Activated naive CD4-positive, alpha-beta T cell treated with anti-CD3 and anti-CD28 coated beads for 36 hours (primary cell): ENCODE measurements at places on chromosomes 6 and 20. TPM values are rescaled to one million over a fixed set of nuclear protein-coding genes. Genes with fewer than 3 reads are reported as not detected.

DNA sequence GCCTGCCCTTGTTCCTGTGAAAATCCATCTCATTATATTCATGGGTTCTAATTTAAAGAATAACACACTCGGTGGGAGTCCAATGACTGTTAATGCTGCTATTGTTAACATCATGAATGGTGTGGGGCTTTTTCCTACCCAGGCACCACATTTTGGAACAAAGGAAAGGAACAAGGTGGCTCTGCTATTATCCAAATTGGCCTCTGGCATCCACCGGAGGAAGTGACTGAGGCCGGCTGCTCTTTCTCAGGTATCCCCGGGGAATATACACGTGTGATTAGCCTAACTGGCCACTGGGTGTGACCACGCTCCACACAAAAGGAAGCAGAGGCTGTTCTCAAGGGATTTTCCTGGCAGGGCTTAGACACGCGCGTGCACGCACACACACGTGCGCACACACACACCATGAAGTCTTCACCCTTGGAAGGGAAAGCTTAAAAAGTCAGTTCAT lies 601.2 kb upstream of the ARID1B start:
- no peak for DNase-seq

CLDN20 gene
- total RNA-seq, result not detected

FHL5 gene
- total RNA-seq, result not detected

- no peak for DNase-seq
Observed at GRCh38 chr6:73968221-73968757, 272.3 kb downstream of the CD109 start.

PTCRA gene
- not detected for total RNA-seq

MUC22 gene
- total RNA-seq, result not detected

DNA sequence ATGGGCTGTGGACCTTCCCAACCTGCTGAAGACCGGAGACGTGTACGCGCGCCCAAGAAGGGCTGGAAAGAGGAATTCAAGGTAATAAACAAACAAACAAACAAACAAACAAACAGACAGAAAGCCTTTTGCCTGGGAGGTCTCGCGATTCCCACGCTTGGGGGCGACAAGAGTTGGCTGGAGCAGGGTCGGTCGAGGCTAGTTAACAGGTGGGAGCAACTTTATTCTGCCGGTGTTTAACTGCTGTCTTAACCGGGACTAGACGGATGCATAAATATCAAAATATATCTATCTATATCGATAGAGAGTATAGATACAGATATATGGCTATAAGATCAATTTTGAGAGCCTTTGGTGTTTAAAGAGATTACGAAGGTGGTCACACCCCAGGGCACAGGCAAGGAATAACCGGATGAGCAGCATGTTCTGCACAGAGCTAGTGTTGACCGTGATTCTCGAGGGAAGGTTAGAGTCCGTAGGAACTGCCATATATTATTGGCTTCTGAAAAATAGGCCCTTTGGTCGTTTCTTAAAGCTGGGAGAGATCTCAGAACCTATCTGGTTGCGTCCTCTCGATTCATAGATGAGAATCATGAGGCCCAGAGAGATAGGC lies 514 bp downstream of the STMND1 start:
- DNase-seq, result no peak

GRCh38 chr6:3277251-3277650 lies 18.5 kb downstream of the PSMG4 start:
- DNase-seq, result no peak

GRCh38 chr6:37752718-37753117 lies 55.0 kb upstream of the MDGA1 start:
- no peak for DNase-seq

GRCh38 chr6:7267466-7268091 lies 45.4 kb downstream of the SSR1 start:
- DNase-seq, result peak; percentile 38

DNA sequence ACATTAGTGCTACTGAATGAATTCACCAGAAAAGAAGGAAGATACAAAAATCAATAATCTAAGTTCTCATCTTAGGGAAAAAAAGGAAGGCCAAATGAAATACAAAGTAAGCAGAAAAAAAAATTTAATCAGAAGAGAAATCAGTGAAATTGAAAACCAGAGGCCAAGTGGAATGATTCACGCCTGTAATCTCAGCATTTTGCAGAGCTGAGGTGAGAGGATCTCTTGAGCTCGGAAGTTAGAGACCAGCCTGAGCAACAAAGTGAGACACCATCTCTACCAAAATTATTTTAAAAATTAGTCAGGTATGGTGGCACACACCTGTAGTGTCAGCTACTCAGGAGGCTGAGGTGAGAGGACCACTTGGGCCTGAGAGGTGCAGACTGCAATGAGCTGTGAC lies 21.2 kb upstream of the ASF1A start:
- DNase-seq, result no peak

DNA sequence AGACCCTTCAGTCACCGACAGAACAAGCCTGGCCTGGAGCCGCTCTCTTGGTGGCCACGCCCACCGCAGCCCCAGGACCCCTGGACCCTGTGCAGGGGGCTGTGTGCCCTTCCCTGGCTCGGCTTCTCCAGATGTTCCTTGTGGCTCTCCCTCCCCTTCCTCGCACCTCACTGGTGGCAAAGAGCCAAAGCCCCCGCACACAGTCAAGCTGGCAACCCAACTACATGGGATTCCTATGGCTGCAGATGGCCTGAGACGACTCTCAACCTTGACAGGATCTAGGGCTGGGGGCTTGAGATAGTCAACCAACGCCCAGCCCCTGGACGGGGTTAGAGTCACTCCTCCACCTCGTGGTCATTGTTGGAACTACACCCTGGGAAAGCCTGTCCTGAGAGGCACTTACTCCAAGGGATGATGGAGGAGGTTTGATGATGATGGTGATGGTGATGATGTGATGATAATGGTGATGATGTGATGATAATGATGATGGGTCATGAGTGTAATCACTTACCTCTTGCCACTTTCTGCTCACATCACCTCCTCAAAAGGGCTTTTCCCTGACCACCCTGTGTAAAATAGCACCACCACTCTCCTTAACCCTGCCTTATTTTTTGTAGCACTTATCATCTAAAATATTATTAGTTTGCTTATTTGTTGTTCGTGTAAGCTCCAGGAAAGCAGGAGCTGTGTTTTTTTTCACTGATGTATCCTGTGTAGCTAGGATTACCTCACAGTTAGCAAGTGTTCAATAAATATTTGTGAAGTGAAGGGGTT lies 278.4 kb downstream of the LRFN2 start:
- DNase-seq, result peak; percentile 82

DNA sequence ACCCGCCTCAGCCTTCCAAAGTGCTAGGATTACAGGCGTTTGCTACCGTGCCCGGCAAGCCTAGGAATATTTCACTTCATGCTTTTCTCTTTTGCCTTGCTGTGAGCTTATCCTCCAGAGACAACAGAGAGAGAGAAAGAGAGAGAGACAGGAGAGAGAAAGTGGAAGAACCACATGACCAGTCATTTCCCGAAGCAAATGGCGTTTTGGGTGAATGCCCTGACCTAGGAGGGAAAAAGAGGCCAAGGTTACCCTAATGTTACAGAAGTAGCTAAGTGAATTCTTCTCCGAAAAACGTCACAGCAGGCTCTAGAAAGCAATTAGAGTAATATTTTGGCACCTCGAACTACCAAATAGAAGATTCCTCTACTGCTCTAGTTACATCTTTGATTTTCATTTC lies 9.1 kb downstream of the SGK1 start:
- no peak for DNase-seq

CNBD2 gene
- total RNA-seq, result 4.8 TPM

DNA sequence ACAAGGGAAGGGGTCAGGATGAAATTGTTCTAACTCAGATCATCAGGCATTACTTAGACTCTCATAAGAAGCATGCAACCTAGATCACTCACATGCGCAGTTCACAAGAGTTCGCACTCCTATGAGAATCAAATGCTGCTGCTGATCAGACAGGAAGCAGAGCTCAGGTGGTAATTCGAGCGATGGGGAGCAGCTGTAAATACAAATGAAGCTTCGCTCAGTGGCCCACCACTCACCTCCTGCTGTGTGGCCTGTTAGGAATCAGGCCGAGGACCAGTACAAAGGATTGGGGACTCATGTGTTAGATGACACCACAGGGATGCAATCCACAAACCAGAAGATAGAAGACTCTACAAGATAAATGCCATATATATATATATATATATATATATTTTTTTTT lies 31.5 kb upstream of the TOP1 start:
- no peak for DNase-seq

GRCh38 chr6:89509777-89510281 lies 76.9 kb downstream of the ANKRD6 start:
- no peak for DNase-seq

DNA sequence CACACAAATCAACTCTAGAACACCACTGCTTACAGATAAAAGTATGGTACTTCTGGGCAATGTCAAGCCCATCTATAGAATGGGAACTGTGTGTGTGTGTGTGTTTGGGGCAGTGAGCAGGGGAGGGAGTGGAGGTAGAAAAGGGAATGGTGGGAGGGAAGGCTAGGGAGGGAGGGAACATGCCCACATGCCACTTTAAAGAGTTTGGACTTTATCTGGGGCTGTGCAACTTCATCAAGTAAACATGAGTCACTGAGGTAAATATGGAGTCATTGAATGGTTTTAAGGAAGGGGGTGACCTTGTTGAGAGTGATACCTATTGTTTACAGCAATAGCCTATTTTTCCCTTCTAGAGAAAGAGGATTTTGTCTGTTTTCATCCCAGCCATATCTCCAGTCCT lies 22.5 kb upstream of the RNGTT start:
- DNase-seq, result no peak

GRCh38 chr20:3813848-3814581 lies 6.3 kb upstream of the AP5S1 start:
- DNase-seq, result peak; percentile 54

GRCh38 chr6:20722455-20722854 lies 188.2 kb downstream of the CDKAL1 start:
- DNase-seq, result no peak

DNA sequence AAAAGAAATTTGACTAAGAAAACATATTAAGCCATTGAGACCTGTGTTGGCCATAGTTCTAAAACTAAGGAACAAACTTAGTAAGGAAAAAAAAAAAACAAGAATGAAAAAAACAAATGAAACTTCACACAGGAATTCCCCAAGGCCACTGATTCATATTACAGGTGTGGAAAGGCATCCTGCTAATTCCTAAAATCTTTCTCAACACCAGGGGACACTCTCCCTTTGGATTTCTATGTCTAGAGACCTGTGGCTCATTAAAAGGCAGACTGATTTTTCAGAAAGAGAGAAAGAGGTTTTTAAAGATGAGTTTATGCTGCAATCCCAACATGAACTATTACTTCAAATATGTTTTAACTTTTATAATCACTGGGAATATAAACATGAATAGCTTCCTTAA lies at the start of gene OR12D1:
TSS of gene OR12D1 (plus strand) at position 341 of the 400 bp plus-strand sequence.
- DNase-seq, result no peak

TP53TG5 gene
- 0.59 TPM for total RNA-seq

DNA sequence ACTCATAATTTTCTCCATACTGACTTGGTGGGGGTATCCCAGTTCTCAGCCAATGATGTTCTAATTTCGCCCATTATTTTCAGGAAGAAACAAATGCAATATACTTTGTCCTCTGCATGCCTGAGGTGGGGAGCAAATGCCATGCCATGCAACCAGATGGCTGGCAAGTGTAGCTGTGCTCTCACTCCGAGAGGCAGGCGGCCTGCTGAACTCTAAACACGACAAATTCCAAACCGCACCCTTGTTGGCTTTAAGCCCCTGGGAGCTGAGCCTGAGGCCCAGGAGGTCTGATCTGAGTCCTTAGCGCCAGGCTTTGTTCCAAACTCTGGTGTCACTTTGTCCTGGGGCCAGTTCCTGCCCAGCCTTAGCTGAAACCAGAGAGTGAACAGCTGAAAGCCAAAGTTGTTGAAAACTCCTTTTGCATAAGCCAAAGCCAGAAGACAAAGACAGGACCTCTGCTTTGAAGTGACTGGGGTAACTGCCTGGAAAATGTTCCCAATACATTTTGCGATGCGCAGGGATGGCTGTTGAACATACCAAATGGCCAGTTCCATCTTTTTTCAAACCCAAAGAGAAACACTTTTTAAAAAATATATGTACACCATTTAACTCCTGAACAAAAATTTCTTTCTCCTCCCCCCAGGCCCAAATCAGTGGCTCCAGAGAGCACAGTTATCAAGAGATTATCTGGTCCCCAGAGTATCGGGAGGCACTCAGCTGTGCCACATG lies 46.2 kb downstream of the TTI1 start:
- no peak for DNase-seq

GRCh38 chr6:143127941-143128680 lies 67.4 kb downstream of the AIG1 start:
- no peak for DNase-seq

DNA sequence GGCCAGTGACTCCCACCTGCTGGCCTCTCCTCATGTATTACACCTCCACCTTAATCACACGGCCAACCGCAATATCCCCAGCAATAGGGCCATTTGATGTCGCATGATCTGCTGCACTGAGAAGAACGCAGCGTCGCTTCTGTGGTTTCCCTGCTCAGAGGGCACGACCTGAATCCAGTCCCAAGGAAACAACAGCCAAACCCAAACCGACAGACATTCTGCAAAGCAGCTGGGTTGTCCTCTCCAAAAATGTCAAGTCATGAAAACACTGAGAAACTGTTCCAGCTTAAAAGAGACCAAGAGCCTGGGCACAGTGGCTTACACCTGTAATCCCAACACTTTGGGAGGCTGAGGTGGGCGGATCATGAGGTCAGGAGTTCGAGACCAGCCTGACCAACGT lies 7.5 kb upstream of the BPI start:
- no peak for DNase-seq

FARS2 gene
- 15.4 TPM for total RNA-seq

GRCh38 chr20:29741594-29741893 lies 1515.9 kb upstream of the DEFB115 start:
- DNase-seq, result no peak

- no peak for DNase-seq
Observed at GRCh38 chr20:9515741-9516233, 1.4 kb downstream of the LAMP5 start.

MYCT1 gene
- not detected for total RNA-seq

GRCh38 chr6:70280400-70280853 lies 22.5 kb downstream of the COL9A1 start:
- DNase-seq, result no peak

- no peak for DNase-seq
Observed at GRCh38 chr20:37703035-37703845, 9.4 kb downstream of the CTNNBL1 start.

- peak; percentile 14 for DNase-seq
Observed at GRCh38 chr6:5995949-5996713, 10.6 kb downstream of the NRN1 start.

TUBB2A gene
- total RNA-seq, result 1.0 TPM

ATP9A gene
- 0.17 TPM for total RNA-seq

ZBTB46 gene
- 0.17 TPM for total RNA-seq

DNA sequence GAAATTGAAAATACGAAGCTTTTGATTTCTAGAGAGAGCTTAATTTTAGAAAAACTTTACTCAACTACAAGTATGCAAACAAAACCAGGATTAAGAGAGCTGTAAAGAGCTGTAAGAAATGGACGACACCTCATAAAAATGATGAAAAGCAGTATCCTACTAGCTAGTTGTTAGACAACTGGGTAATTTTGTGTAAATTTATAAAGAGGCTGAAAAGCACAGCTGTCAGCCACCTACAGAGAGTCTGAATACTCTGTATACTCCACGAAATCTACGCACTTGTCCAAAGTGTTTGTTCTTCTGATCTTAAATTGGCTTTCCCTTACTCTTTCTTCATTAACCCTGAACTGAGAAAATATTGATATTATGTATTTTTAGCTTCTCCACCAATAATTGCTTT lies 808.4 kb upstream of the EPHA7 start:
- DNase-seq, result no peak
